ENCODE measurements at places on chromosomes 2 and 18.
A peak's percentile ranks its signal among the peaks of the same experiment; 100 is the strongest.

DNA sequence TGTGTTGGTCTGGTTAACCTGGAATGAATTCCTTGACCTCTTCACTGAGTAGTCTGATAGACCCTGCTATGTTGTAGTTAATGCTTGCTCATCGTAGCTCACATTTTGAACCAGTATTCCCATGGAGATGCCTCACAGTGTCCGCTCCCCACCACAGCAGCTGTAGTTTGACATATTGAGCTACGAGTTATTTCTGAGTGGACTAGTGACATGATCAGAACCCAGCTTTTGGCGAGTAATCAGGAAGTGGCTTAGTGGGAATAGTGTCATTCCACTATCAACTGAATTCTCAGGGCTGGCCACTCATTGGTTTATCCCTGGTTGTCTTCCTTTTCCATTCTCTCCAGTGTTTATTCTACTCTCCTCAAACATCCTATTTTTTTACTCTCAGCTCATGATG, 102.7 kb downstream of the MYO1B start:
- no peak for DNase-seq

- no peak for DNase-seq
Measured at GRCh38 chr2:13652531-13653313, 936.0 kb downstream of the TRIB2 start.

- DNase-seq = no peak
Measured at GRCh38 chr2:18439716-18440115, 120.7 kb downstream of the RDH14 start.

- no peak for DNase-seq
Measured at GRCh38 chr18:79615586-79615985, 64.0 kb upstream of the CTDP1 start.

- DNase-seq = no peak
Measured at GRCh38 chr2:43144263-43144662, 82.1 kb downstream of the ZFP36L2 start.

DNA sequence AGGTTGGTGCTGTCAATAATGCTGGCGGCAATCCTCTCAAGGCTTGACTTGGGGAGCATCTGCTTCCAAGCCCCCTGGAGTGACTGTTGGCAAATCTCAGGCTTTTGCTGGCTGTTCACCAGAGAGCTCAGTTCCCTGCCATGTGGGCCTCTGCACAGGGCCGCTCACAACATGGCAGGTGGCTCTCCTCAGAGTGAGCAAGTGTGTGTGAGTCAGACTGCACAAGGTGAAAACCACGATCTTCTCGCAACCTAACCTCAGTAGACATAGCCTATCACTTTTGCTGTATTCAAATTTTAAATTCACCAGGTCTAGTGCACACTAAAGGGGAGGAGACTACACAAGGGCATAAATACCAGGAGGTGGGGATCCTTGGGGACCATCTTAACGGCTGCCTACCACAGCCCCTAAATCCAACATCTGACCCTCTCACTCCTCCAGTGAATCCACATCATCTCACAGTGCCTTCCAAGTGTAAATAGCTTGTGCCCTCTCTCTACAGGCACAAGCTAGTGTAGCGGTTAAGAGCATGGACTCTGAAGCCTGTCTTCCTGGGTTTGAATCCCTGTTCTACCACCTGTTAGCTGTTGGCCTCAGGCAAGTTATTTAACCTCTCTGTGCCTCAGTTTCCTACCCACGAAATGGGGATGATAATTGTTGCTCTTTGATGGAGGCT, 187.7 kb upstream of the CXCR4 start:
- peak; percentile 62 for DNase-seq

DNA sequence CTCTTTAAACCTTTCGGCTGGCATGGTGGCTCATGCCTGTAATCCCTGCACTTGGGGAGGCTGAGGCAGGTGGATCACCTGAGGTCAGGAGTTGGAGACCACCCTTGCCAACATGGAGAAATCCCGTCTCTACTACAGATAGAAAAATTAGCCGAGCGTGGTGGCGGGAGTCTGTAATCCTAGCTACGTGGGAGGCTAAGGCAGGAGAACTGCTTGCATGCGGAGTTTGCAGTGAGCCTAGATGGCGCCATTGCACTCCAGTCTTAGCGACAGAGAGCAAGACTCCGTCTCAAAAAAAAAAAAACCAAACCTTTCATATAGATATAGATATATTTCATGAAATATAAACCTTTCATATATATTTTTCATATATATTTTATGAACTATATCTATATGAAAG, 864.7 kb downstream of the TRIB2 start:
- no peak for DNase-seq

DNA sequence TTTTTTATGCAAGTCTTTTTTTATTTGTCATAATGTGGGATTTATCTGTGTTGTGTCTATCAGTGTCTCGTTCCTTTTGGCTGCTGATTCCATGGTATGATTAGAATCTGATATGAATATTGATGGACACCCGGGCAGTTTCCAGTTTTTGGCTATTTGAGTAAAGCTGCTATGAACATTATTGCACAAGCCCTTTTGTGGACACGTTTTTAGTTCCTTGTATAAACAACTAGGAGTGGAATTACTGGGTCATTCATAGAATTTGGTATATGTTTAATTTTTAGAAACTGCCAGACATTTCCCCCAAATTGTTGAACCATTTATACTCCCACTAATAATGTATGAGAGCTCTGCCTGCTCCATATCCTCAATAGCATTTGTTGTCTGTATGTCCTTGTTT, 26.6 kb downstream of the HK2 start:
- DNase-seq = no peak

GRCh38 chr2:69437751-69438154, 518 bp upstream of the NFU1 start:
- peak; percentile 38 for DNase-seq

- DNase-seq = no peak
Measured at GRCh38 chr2:215777465-215778044, 235.8 kb downstream of the MREG start.

DNA sequence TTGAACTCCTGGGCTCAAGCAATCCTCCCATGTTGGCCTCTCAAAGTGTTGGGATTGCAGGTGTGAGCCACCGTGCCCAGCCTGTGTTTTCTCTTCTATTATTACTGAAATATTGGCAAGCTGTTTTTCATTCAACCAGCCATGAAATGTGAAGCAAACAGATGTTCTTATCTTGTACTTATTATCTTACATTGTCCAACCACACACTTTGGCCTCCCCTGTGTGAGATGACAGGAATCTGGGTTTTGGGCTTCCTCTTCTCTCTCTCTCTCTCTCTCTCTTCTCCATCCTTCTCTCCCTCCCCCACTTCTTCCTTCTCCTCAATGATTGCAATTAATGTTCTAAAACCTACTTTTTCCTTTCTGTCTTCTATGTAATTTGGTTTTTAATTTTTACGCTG, 33.1 kb downstream of the RAMP1 start:
- no peak for DNase-seq

DNA sequence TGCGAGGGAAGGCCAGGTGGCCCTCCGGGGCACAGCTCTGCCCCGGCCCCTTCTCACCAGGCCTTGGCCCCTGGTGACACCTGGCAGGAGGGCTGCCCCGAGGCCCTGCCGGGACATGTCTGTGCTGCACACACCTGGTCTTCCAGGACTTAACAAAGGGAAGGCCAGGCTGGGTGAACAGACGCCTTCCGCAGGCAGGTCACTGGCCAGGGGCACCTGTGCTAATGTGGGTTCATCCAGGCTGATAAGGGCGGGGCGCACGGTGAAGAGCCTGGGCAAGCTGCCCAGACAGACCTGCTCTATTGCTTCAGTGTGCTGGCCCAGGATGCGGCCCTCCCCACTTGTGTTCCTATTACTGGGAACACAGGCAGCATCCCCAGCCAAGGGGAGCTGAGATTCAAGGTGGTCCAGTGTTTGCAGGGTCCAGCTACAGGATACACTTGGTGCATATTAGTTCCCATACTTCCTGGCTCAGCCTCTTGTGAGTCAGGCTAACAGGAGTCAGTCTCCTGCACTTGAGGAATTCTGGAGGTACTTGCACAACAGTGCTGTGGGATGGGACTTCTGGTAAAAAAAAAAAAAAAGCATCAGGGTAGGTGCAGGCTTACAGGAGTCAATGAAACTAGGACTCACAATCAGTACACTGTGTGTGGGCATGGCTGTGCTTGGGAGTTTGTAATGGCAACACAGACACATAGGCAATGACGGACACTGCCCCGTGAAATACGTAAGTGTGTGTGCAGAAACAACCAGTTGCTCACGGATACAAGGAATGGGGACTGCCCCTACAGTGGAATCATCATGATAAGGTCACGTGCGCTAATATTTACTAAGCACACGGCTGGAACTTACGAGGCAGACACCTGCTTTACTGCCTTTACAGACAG, 261.4 kb downstream of the TWIST2 start:
- DNase-seq = no peak

DNA sequence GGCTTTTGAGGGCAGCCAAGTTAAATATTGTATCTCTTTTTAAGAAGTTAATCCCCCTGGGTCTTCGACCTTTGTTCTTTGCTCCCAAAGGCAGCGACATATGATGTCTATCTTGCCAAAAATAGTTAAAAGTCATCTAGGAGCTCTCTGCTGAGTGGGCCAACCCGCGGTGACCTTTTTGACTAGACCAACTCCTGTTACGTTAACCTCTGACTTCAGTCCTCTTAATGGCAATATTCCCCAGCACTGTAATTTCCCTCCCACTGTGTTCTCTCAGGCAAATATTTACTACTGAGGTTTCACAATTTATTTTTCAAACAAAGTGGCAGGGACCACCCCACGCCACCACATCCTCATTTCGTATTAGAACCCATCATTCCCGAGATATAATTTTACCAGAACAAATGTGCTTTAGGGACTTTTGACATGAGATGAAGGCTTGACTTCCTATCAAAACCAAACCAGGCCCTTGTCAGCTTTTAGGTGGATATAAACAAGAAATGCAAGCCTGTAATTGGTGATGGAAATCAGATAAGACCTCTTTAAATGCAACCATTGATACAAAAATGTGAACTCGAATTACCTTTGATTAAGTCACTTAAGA, 764.7 kb downstream of the SATB2 start:
- peak; percentile 8 for DNase-seq

GRCh38 chr2:59684771-59685166, 868.7 kb downstream of the BCL11A start:
- no peak for DNase-seq

DNA sequence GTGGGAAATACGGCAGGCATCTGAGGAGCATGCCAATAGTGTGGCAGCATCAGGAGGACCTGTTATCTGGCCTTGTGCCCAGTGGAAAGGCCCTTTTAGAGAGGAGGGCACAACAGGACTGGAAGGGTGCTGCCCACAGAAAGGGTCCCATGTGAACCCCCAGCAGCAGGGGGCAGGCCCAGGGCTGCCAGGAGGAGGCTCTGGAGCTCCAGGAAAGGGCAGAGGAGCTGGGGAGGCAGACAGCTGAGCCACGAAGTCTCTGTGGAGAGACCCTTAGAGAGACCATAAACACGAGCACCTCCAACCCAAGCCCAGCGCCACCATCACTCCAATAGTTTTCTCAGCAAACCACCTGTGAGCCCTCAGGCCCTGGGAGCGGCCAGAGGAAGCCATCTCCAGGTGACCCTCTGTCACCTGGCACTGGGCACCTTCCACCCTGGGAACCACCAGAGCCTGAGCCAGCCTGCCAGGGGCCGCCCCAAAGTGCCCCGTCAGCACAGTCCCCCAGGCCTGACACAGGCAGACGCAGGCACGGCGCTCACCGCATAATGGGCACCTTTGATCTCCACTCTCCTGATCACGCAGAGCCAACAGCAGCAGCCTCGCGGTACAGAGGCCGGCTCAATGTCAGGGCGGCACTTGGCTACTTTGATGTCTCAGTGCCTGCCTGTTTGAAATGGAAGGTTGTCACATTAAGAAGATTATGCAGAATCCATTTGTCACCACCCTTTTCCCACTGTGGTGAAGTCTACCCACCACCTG, 162.5 kb upstream of the RAB6C start:
- no peak for DNase-seq

DNA sequence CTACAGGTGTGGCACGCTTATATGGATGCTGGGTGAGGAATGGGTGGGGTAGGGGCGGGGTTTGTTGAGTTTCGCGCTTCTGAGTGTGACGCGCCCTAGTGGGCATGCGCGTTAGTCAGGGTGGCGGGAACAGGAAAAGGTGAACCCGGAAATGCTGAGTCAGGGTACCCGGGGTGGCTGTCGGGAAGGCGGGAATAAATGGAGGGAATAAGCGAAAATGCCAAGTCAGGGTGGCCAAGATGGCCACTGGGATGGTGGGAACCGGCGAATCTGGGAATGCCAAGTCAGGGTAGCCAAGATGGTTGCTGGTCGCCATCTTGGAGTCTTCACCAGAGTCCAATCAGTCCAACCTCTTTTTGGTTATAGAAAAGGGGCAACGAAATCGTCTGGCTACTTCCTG, 585.0 kb downstream of the SUCLG1 start:
- DNase-seq = no peak

- no peak for DNase-seq
Measured at GRCh38 chr2:110741491-110741980, 9.2 kb downstream of the ACOXL start.

DNA sequence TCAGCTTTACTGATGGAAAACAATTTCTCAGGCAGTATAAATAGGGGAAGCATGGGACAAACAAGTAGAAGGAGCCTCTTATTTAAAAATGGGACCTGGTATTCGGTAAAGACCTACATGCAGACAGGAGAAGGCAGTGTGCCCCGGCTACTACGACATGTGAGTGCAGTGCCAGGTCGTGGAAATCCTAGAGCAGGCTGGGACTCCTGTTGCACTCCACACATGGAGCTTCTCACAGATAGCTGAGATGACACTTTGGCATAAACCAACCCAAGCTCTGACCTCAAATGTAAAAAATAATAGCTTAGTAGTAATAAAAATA, 885 bp upstream of the DSEL start:
- DNase-seq = peak; percentile 22

DNA sequence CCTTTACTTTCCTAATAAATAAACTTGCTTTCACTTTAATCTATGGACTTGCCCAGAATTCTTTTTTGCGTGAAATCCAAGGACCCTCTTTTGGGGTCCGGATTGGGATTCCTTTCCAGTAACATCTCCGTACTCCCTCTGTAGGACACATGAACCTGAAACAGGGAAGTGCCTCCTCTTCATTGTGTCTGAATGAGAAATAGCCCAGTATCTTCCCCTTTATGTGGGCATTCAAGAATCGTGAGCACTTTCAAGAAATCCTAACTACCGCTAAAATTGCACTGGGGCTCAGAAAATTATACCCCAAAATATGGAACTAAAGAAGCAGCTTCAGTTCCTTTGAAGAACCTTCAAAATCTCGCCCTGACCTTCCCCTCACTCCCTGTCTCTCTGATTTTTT, 7.8 kb upstream of the POMC start:
- no peak for DNase-seq

GRCh38 chr2:121532894-121533293, 2.2 kb downstream of the RNU4ATAC start:
- DNase-seq = no peak

- DNase-seq = no peak
Measured at GRCh38 chr18:66727991-66728390, 124.1 kb upstream of the CDH19 start.

- no peak for DNase-seq
Measured at GRCh38 chr18:12309683-12310198, 1.7 kb downstream of the TUBB6 start.

Measured in COR-L47 (cell line).